ENCODE measurements at places on chromosomes 6 and 20. TPM values are rescaled to one million over a fixed set of nuclear protein-coding genes. Genes with fewer than 3 reads are reported as not detected.

The SLC22A16 gene
- total RNA-seq, result not detected

The NTSR1 gene
- total RNA-seq, result not detected

The SYCP2 gene
- 0.13 TPM for total RNA-seq

The FOXF2 gene
- not detected for total RNA-seq

The MAP3K7 gene
- 16.8 TPM for total RNA-seq

The SYNGAP1 gene
- 2.3 TPM for total RNA-seq

The GABRR1 gene
- total RNA-seq, result not detected

The TULP4 gene
- 20.5 TPM for total RNA-seq

The BACH2 gene
- total RNA-seq, result 4.4 TPM

The TNNC2 gene
- total RNA-seq, result not detected

The LHFPL5 gene
- total RNA-seq, result 0.13 TPM

The PPIL6 gene
- total RNA-seq, result 2.3 TPM

The HBS1L gene
- total RNA-seq, result 48.1 TPM

The SLC17A1 gene
- 0.25 TPM for total RNA-seq

The ESR1 gene
- not detected for total RNA-seq

The STMND1 gene
- total RNA-seq, result not detected

The ISM1 gene
- 0.33 TPM for total RNA-seq

The C6orf58 gene
- not detected for total RNA-seq

The TNFRSF6B gene
- 127 TPM for total RNA-seq

The KAT14 gene
- total RNA-seq, result 6.0 TPM

The AVP gene
- total RNA-seq, result not detected

Measured in mesangial cell (primary cell).